NCI-H1105 (cell line): ENCODE measurements at places on chromosomes 1 and 21.
A peak's percentile ranks its signal among the peaks of the same experiment; 100 is the strongest.

DNA sequence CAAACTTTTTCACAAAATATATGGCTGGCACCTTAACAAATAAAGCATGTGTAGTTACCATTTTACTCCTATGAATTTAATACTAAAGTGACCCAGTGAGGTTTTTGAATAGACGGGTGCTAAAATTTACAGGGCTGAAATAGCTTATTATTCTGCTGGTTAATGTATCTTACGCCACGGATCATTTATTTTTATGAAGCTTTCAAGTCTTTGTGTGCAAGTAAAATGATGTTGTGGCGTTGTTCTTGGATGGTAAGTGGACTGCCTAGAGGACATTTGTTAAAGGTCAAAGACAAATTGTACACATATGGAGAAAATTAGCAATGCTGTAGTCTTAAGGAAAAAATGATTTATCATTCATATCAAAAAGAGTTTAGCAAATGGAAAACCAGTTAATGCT is 22.8 kb downstream of the INSL5 start:
- peak; percentile 84 for DNase-seq

- DNase-seq: peak; percentile 48
These were observed 582 bp downstream of the SLC37A1 start for GRCh38 chr21:42513985-42514882.

GRCh38 chr21:14523234-14523633 is 22.9 kb downstream of the SAMSN1 start:
- no peak for DNase-seq

DNA sequence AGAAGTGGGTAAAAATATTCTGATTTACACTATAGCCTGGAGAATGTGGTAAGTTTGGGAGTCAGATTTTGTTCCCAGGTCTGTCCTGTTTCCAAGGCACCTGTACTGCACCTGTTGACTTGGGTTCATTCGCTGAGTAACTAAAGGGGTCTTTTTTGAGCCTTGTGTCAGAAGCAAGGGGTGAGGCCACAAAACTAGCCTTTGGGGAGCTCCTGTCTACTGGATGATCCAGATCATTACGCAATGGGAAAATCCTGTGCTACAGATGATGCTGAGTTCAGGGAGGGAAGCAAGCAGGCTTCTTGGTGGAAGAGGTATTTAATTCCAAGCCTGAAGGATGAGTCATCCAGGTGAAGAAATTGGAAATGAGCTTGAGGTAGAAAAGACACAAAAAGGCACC is 424.0 kb downstream of the MATN1 start:
- DNase-seq: no peak

GRCh38 chr1:56563568-56563967 is 15.8 kb downstream of the PLPP3 start:
- DNase-seq: no peak
